Amniotic stem cell (primary cell): ENCODE measurements at places on chromosomes 6 and 20.

- DNase-seq, result no peak
These were observed 357.7 kb downstream of the CD83 start for GRCh38 chr6:14475306-14475705.

- no peak for DNase-seq
These were observed 66.7 kb upstream of the TOP1 start for GRCh38 chr20:40961686-40962640.

- DNase-seq, result no peak
These were observed 700.2 kb downstream of the EYS start for GRCh38 chr6:65006788-65007187.

DNA sequence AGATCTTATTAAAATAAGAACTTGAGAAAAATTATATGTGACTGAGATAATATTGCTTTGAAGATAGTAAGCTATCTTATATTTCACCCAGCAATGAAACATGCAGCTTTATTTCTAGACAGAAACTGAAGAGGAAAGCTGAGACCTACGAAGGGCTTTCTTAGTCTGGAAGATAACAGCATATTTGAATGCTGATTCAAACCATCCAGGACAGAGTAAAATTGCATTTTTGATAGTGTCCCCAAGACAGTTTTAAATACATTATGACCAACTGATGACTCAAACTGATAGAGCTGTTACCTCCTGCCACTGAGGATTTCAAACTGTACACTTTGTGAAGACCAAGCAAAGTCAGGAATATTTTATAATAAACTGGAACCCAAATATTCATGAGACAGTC, 409.6 kb downstream of the GRIK2 start:
- DNase-seq, result no peak

DNA sequence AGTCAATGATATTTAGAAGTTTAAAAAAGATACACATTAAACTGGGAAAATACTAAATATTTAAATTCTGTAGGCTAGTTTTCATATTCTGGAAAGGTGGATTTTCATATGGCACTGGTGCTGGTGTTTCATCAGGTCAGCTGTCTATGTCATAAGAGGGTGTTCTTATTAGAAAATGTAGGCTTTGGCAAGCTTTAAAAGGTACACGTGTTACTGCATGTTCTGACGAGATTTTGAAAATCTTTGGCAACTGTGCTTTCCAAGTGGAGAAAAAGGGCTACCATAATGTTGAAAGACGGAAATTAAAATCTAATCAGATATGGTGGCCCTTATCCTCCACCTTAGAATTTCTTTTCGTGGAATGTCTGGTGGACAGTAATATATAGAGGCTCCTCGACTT, 30.0 kb downstream of the SLC22A3 start:
- DNase-seq, result no peak

GRCh38 chr6:157283330-157283898, 39.9 kb downstream of the TMEM242 start:
- DNase-seq, result no peak

GRCh38 chr6:14784596-14785492, 461.0 kb upstream of the JARID2 start:
- no peak for DNase-seq

GRCh38 chr6:54702772-54703171, 143.8 kb upstream of the FAM83B start:
- DNase-seq, result no peak

- no peak for DNase-seq
These were observed 2.5 kb upstream of the SPATS1 start for GRCh38 chr6:44339763-44340625.

DNA sequence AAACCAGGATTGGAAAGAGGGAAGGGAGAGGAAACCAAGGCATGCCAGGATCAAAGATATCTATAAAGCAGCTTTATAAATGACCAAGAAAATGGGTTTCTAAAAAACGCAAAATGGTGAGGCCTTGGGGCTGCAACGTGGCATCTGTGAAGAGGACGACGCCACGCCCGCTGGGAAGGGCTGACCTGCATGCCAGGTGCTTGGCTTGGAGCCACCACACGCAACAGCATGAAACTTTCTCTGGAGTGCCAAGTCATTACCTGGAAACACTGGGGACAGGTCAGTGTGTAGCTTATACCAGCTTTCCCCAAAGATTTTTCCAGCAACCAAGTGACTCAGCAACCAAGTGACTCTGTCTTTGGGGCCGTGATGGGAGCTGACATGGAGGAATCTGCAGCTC, 82.5 kb downstream of the POPDC3 start:
- no peak for DNase-seq

GRCh38 chr20:32479012-32479411, 106.1 kb downstream of the NOL4L start:
- DNase-seq, result no peak
